A673 (cell line): ENCODE measurements at places on chromosomes 4 and X.
A peak's percentile ranks its signal among the peaks of the same experiment; 100 is the strongest.

GRCh38 chr4:141786946-141787345 is 150.6 kb downstream of the IL15 start:
- DNase-seq: no peak

DNA sequence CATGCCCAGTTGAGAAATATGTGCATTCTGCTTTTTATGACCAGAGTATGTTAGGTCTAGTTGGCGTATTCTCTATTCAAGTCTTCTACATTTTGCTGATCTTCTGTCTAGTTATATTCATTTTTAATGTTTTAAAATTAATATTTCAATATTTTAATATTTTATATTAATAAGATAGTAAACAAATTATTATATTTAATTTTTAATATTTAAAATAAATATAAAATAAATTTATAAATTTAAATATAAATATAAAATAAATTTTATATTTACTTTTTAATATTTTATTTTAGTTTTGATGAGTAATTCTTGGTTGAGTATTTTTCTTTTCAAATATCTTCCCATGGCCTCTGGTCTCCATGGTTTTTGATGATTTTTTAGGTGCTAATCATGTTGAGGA is 123.8 kb downstream of the GABRA2 start:
- no peak for DNase-seq

GRCh38 chr4:38504396-38504715 is 159.6 kb upstream of the KLF3 start:
- DNase-seq: no peak

DNA sequence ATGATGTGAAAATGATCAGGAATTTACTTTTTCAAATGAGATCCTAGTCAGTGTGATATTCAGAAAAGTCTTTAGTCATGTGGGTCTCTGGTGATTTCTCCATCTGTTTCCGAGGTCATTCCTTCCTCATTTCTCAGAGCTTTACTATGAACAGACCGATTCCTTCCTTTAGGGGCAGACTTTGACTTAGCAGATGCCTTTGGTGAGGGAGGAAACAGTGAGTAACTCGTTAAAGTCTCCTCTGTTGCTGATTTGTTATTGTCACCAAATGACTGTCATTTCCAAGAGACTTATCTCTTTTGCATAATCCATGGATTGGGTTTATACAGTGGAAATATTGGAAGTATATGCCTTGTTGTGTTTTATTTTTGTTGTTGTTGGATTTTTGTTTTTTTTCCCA is 76.2 kb upstream of the CD99 start:
- peak; percentile 73 for DNase-seq
